AG10803 (cell line): ENCODE measurements at places on chromosomes 3 and 15.
A peak's percentile ranks its signal among the peaks of the same experiment; 100 is the strongest.

GRCh38 chr3:126395846-126396513 lies 1.3 kb downstream of the CFAP100 start:
- no peak for DNase-seq

GRCh38 chr3:123587401-123587800 lies 2.5 kb upstream of the HACD2 start:
- DNase-seq: no peak

- DNase-seq: peak; percentile 55
Observed at GRCh38 chr3:123658852-123659206, 74.0 kb upstream of the HACD2 start.

- no peak for DNase-seq
Observed at GRCh38 chr3:117744935-117745334, 1035.4 kb downstream of the TUSC7 start.

GRCh38 chr3:124296406-124296805 lies 304.5 kb upstream of the ROPN1 start:
- DNase-seq: no peak

DNA sequence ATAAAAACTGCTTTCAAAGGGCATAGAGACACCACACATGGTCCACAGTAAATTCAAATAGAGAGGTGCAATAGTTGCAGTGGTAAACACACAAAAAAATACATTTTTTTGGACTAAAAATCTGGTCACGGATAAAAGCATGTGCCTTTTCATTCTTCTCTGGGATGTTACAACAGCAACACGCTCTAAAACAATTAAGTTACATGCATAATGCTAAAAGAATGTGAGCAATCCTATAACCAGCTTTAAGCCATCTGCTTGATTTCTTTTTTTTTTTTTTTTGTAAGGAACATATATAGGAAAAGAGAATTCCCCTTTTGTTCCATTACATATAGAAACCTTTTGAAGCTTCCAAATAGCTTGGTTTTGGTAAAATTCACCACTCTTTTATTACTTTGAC lies 20.0 kb downstream of the WNT5A start:
- peak; percentile 91 for DNase-seq
